ENCODE measurements at places on chromosomes 4 and X. TPM values are rescaled to one million over a fixed set of nuclear protein-coding genes. Genes with fewer than 3 reads are reported as not detected.

GRCh38 chr4:47432749-47433148 is 30.8 kb downstream of the COMMD8 start:
- DNase-seq: no peak

TMEM35A gene
- total RNA-seq: not detected

- no peak for DNase-seq
Observed at GRCh38 chr4:185853841-185854240, 41.8 kb upstream of the SORBS2 start.

IL1RAPL1 gene
- total RNA-seq: not detected

DNA sequence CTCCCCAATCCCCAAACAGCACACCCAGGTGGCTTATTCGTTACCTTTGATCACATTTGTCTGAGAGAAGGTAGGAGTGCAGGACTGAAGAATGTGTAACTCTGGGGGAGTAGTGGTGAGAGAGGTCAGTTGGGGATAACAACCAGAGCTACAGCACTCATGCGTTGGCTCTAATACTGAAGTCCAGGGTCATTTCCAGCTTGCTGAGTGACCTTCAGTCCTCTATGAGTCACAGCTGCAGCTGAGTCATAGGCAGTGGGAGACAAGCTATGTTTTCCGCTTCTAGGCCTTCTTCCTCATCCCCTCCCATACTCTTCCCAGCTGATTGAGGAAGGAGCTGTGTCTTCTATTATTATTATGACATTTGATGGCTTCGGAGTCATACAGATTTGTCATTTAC is 31.6 kb upstream of the CT47C1 start:
- no peak for DNase-seq

DNA sequence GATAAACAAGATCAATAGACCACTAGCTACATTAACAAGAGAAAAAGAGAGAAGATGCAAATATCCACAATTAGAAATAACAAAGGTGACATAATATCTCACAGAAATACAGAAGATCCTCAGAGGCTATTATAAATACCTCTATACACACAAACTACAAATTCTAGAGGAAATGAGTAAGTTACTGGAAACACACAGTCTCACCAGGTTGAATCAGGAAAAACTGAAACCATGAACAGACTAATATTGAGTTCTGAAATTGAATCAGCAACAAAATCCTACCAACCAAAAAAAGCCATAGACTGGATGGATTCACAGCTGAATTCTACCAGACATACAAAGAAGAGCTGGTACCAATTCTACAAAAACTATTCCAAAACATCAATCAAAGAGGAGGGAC is 211.8 kb upstream of the CPEB2 start:
- no peak for DNase-seq

DNA sequence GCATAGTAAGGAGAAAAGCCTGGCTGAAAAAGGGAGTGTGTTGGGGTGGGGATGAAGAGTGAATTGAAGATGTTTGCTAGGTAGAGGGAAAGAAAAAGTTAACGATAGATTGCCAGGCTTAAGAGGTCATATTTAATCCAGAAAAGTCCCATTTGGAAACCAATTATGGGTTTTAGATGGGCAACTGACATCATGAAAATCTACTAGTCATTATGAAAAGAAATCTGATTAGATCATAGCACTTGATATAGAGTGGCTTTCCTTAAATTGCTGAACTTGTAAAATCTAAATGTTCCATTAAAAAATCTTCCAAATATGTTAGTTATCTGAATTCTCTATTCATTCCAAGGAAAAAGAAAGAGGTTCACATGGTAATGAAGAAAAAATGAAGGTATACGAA is 37.5 kb upstream of the IL21 start:
- no peak for DNase-seq
